GM06990 (cell line): ENCODE measurements at places on chromosomes 12 and 14.

- no peak for DNase-seq
Observed at GRCh38 chr14:91870001-91870400, 2.7 kb upstream of the TC2N start.

GRCh38 chr12:74365178-74365964 is 172.3 kb upstream of the ATXN7L3B start:
- DNase-seq = no peak

- no peak for DNase-seq
Observed at GRCh38 chr12:76060111-76060510, 24.4 kb downstream of the NAP1L1 start.

DNA sequence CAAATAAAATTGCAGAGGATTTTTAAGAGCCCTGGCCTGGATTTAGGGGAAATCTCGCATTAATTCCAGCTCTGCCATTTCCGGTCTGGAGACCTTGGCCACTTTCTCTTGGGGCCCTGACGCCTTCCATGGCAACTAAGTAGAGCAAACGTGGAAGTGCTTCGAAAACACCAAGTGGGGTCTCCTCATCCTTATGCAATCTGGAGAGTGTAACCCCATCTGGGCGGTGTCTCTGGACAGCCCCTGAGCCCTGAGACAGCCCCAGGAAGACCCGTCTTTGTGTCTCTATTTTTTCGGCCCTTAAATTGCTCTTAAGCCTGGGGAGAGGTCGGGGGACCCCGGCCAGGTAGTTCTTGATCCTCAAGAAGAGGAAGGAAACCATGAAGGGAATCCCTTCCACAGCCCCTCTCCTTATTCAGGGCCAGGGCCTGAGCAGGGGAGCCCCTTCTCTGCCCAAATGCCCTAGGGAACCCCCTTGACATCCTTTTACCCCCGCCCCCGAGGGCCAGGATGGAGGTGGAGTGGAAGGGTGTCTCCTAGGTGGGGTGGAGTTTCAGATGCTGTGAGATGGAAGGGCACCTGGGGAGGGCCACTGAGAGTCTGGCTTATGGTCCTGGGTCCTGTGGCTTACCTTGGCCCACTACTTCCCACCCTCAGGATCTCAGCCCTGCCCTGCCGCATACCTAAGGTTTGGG is 17.6 kb upstream of the NR4A1 start:
- DNase-seq = no peak

GRCh38 chr12:129776977-129777667 is 126.7 kb downstream of the TMEM132D start:
- no peak for DNase-seq

DNA sequence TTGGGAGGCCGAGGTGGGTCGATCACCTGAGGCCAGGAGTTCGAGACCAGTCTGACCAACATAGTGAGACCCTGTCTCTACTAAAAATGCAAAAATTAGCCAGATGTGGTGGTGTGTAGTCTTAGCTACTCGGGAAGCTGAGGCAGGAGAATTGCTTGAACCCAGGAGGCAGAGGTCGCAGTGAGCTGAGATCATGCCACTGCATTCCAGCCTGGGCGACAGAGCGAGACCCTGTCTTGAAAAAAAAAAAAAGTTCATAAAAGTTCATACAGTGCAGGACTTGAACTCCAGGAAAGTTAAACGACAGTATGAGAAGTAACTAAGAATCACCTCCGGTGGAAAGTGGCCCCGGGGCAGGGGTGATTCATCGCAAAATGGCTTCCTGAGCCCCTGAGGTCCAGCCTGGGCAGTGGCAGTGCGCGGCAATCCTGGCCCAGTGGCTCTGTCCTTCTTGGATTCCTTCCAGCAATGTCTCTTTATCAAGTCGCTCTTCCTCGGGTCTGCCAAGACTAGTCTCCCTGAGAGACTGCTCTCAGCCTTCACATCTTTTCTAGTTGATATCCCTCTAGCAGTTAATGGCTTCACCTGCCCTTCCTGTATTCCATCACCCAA is 16.7 kb upstream of the MAP1LC3B2 start:
- DNase-seq = no peak

- no peak for DNase-seq
Observed at GRCh38 chr12:45416126-45416525, 200.2 kb downstream of the ANO6 start.

GRCh38 chr12:56679883-56680575 is 8.1 kb downstream of the PTGES3 start:
- no peak for DNase-seq

DNA sequence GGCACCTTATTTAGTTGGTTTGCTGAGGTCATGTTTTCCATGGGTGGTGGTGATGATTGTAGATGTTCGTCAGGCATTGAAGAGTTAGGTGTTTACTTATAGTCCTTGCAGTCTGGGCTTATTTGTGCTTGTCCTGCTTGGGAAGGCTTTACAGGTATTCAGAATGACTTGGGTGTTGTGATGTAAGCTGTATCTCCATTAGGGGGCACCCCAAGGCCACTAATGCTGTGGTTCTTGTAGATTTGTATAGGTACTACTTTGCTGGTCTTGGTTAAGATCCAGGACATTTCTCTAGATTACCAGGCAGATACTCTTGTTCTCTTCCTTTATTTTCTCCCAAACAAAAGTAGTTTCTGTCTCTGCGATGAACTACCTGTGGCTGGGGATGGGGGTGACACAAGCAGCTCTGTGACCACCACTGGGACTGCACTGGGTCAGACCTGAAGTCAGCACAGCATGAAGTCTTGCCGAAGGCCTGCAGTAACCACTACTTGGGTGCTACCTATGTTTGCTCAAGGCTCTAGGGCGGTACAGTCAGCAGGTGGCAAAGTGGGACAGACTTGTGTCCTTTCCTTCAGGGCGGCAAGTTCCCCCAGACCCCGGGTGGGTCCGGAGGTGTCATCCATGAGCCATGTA is 35.8 kb upstream of the FBXO33 start:
- peak; percentile 24 for DNase-seq

GRCh38 chr12:15788233-15789219 is 662 bp downstream of the EPS8 start:
- no peak for DNase-seq
